D341Med (cell line): ENCODE measurements at places on chromosomes 2 and 18.

- DNase-seq = no peak
Observed at GRCh38 chr2:189164746-189165145, 14.8 kb downstream of the COL5A2 start.

- DNase-seq = no peak
Observed at GRCh38 chr18:28504066-28504465, 327.1 kb upstream of the CDH2 start.

DNA sequence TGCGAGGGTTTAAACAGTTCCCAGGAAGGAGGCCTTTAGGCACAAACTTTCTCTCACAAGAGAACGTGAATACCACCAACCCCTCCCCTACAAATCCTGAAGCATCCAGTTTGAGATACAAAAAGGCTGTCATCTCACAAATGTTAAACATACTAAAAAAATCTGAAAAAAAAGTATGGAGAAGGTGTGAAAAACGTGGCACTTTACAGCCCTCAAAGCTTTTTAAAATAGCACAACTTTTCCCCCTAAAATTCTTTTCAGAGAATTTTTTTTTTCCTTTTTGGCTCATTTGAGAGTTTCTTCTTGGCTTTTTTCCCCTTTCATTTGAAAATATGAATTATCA lies 10.1 kb downstream of the ZEB2 start:
- DNase-seq = no peak

DNA sequence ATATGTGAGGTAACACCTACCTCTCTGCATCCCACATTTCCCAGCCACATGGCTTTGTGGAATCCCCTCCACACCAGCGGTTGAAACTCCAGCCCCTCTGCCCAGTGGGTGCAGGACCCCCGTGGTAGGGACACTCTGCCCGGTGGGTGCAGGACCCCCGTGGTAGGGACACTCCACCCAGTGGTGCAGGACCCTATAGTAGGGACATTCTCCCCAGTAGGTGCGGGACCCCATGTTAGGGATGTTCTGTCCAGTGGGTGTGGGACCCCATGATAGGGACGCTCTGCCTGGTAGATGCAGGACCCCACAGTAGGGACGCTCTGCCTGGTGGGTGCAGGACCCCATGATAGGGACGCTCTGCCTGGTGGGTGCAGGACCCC lies 11.5 kb downstream of the COPS9 start:
- no peak for DNase-seq

DNA sequence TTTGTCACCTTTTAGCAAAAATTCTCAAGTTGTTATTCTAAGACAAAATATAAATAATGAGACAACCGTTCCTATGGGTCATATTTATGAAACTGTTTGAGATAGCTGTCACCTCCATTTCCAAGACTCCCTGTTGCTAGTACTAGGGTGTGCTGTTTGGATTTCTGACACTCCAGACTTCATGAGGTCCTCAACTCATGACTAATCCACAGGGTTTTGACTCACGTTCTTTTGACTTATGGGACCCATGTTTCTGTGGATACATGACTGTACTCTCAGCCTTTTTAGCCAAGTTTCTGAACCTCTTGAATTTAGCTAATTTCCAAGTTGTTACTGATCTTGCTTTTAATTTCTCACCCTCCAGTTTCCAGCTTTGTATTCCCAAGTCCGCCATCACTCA lies 178.7 kb upstream of the FAM98A start:
- DNase-seq = no peak

DNA sequence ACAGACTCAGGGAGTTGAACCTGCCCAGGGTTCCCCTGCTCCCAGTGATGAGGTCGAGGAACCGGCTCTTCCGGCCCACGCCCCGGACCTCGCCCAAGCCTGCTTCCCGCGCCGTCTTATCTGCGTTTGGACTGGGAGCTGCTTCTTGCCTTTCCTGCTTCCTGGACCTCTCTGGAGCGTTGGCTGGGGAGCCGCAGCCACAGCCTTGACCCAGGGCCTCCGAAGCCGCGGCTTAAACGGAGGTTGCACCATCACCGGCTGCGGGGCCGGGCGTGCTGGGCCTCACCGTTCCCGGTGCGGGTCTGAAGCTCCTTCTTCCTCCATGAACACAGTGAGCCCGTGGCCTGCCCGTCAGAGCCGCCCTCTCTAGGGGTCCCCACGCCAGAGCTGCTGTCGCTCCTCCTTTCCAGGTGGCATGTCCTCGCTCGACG lies 13.3 kb downstream of the NTSR2 start:
- DNase-seq = no peak

DNA sequence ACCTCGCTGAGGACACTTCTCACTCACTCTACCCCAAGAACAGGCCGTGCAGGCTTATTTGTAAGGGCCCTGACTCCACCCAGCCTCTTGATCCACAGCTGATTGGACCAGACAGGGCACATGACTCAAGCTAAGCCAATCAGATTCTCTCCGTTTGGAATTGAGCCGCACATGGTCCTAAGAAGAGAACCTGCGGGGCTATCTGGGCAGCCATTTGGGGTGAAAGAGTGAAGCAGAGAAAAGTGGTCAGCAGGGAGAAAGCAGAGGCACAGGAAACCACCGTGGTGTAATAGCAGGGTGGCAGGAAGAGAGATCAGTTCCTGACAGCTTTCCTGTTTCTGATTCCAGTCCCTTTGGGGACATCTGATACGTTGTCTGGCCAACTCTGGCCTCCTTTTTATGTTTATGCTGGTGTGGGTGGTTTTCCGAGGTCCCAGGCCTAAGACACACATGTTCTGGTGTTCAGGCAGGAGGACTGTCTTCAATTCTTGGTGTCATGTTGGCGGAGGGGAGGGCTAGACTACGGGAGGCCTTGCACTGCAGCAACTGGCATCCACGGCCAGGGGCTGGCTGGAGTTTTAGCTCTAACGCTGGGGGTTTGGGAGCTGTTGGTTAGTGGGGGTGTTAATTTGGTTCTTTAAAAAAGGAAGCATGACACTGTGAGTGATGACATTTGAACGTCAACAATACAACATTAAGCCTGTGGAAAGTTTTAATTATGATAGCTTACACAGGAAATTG lies 26.1 kb upstream of the SPTBN1 start:
- DNase-seq = no peak

GRCh38 chr2:2101924-2102323 lies 229.2 kb downstream of the MYT1L start:
- DNase-seq = no peak

DNA sequence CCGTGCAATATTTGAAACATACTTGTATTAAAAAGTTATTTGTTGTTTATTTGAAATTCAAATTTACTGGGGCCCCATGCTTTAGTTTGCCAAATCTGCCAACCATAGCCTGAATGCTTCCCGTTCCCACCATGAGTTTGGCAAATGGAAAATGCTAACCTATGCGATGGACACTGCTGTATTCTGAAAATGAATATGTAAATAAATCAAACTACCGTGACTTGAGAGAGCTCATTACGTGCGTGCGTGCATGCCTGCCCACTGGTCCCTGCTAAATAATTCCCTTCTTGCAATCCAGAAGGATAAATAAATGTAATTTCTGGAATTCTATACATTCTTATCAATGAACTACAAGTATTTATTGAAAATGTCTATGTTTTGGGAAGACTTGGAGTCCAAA lies 3.2 kb downstream of the BOD1L2 start:
- no peak for DNase-seq
